Activated CD4-positive, alpha-beta T cell treated with anti-CD3 and anti-CD28 coated beads, Interleukin-2, amount 10 ng/mL, durations not matched to agents 24 days and 14 days (primary cell): ENCODE measurements at places on chromosomes 4 and X. TPM values are rescaled to one million over a fixed set of nuclear protein-coding genes. Genes with fewer than 3 reads are reported as not detected.

DNA sequence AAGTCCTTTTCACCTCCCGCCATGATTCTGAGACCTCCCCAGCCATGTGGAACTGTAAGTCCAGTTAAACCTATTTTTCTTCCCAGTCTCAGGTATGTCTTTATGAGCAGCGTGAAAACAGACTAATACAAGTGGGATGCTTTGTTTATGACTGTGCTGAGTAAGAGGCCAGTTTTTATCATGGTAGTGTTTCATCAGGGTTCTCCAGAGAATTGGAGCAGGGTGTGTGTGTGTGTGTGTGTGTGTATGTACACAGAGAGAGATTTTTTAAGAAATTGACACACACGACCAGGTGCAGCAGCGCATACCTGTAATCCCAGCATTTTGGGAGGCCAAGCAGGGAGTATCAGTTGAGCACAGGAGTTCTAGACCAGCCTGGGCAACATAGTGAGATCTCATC lies 34.6 kb upstream of the SLC2A9 start:
- no peak for DNase-seq

GRCh38 chr4:6988016-6988715 lies 55.0 kb upstream of the TADA2B start:
- DNase-seq = no peak

DNA sequence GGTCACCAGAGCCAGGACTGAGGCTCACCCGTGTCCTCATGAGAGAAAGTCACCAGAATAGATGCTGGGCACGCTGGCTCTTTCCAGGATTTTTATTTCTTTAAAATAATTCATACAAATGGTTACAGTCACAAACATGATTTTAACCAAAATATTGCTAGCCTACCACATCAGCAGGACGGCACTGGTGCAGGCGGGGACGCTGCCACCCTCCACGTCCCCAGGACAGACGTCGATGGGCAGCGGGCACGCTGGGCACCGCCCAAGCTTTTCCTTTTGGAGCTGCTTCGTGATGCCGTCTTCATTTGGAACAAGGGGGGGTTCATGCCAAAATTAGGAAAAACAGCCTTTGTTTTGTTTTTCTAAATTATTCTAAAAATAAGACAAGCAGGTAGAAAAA lies 37.6 kb downstream of the CTBP1 start:
- no peak for DNase-seq

DNA sequence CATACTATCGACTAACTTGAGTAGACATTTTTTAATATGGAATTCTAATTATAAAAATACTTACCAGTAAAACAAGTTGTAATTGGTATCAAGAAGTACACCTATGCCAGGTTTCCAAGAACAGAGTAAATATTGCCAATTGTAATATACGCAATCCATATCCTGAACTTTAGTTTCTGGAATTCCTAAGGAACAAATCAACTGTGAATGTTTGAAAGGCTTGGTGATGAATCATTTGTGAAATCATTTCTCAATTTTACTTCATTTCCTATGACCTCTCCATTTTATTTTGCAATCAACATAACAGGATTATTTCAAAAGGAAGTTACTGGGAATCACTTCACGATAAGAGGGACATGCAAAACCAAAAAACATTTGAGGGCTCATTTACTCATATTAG lies 3.7 kb downstream of the IL13RA2 start:
- DNase-seq = no peak

DDX60 gene
- 15.2 and 17.6 TPM in 2 replicates for total RNA-seq

- no peak for DNase-seq
These were observed 37.3 kb downstream of the APBB2 start for GRCh38 chr4:41177016-41177415.

GRCh38 chr4:95272036-95272435 lies 276.7 kb downstream of the UNC5C start:
- no peak for DNase-seq

DNA sequence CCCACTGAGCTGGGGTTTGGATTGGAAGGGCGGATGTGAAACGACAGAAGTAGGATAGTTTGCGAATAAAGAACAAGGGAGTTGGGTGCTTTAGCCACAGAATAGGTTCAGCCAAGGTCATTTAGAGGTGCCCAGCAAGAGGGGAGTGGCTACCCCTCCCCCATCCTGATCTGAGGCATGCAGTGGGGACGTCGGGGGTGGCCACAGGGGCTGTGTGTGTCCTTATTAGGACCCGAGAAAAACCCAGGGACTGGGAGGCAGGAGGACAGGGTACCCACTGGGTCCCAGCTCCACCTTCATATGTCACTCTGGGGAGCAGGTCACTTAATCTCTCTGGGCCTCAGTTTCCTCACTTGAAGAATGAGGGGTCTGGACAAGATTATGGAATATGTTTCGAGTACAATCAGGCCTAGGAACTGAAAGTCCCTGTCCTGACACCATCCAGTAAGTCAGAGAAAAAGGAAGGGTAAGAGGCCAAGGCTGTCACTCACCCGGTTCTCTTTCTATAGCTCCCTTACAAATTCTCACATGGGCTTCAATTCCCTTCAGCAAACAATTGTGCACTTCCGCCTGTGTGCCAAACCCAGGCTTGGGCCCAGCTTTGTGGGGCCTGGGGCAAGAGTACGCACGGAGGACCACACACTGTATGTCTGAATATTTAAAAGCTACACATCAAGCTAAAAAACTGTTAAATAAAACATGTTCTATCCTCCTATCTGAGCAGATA lies 4.2 kb upstream of the NYX start:
- DNase-seq = no peak

DNA sequence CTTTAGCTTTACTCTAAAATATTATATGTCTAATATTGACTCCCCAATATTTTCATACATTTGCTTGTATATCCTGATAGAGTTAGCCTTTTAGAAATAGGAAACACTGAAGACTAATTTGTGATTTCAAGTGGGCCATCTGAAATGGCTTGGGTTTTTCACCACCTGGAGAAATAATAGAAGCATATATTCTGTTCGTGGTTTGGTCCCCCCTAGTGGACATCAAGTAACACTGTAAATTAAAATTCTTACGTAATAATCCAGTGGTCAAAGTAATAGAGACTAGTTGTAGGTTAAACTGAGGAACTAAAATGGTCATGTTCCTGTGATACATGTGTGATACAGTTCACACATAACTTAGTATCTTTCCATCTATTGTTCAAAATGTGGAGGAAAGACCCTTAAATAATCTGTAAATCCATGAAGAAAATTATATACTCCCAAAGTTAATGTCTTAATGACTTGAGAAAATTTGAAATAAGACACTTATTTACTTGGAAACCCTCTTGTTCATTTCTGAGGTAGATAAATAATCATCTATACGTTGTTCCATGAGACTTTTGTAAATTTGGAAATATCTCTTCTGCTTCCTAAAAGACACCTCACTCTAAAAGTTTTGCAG lies 79.8 kb upstream of the SMARCAD1 start:
- no peak for DNase-seq

- DNase-seq = no peak
These were observed 16.6 kb downstream of the AP1S2 start for GRCh38 chrX:15838017-15838416.

DNA sequence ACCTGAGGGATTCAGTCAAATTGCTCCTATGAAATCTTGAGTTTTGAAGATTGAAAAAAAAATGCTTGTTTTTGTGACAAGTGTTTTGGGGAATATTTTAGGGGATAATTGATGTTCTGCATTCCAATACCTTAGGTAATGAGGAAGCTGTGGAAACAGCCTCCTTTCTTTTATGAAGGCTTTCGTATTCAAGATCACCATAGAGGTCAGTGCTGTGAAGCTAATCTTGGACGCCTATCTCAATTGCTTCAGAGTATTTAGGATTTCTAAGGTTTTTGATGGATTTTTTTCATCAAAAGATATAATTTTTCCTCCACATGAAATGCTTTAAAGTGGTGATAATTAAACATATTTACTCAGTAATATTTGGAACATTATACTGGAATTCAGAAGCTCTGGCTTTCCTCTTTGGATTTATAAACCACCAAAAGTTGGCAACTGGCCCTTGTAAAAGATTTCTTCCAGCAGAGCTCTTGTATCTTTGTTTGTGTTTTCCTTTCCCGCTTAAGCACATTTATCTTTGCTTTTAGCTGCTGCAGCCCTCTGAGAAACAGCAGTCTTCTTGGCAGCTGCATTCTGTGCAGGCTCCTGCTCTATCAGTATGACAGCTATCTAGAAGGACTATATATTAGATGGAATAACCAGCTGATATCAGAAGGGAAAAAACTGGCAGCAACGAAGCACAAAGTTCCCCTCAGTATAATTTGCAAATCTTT lies 63.7 kb downstream of the HMGB2 start:
- no peak for DNase-seq

- DNase-seq = no peak
These were observed 592.9 kb downstream of the BCOR start for GRCh38 chrX:39504850-39505259.

- no peak for DNase-seq
These were observed 64.2 kb downstream of the TET2 start for GRCh38 chr4:105210916-105211315.

DNA sequence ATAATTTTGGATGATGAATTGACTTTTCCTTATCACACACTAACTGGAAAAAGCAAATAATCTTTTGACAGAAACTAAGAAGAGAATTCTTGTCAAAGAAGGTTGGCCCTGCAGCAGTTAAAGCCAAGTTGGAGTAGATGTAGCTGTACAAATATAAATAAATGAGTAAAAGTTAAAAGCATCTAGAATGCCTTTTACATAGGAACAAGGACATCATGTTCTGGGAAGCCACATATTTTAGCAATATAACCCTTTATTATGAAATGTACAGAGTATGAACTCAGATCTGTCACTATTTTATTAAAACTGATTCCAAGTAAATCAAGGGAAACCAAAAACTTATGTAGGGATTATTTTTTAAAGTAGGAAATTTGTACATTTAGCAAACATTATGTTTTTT lies 269.4 kb upstream of the FAT4 start:
- DNase-seq = no peak

METTL14 gene
- total RNA-seq = 50.2 and 51.9 TPM in 2 replicates

- no peak for DNase-seq
These were observed 819.3 kb upstream of the FRG1 start for GRCh38 chr4:189121336-189121735.

GABRG1 gene
- not detected in 2 replicates for total RNA-seq

MPP1 gene
- 22.4 and 25.6 TPM in 2 replicates for total RNA-seq

GRCh38 chr4:184801781-184802696 lies 23.7 kb downstream of the ACSL1 start:
- no peak for DNase-seq

DNA sequence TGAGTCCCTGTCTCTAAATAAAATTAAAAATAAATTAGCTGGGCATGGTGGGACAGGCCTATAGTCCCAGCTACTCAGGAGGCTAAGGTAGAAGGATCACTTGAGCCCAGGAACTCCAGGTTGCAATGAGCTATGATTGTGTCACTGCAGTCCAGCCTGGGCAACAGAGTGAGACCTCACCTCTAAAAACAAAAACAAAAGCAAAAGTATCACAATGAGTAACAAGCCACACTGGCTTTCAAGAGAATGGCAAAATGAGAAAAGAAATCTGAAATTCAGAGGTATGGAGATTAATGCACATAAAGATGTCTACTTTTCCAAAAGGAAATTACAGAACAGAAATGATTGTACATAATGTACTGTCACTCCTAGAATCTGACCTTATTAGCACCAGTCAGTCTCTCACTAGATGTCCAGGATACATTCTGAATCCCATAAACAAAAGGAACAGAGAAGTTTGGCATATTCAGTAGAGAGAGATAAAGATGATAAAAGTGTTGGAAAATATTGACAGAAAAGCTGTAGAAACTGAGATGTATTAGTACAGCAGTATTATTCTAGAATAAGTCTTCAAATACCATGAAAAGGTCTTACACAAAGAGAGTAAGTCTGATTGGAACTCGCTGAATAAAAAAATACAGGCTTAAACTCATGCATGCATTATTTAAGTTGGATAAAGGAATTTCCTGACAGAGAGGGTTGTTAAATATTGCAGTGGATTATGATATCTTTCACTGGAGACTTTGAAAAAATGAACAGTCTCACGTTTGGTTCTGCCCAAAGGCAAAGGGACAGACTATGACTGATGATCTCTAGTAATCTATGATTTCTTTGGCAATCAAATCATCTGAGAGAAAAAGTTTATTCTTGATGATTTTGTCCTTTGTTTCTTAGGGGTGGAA lies 102.5 kb downstream of the SH3RF1 start:
- no peak for DNase-seq

- no peak for DNase-seq
These were observed 29.9 kb downstream of the C4orf51 start for GRCh38 chr4:145709843-145710242.

GRCh38 chr4:24988776-24989175 lies 42.0 kb downstream of the LGI2 start:
- DNase-seq = no peak

GRCh38 chr4:80434238-80434637 lies 98.7 kb downstream of the CFAP299 start:
- no peak for DNase-seq

FHIP1A gene
- not detected in 2 replicates for total RNA-seq

- no peak for DNase-seq
These were observed 28.9 kb upstream of the SMIM31 start for GRCh38 chr4:164725066-164725465.

DNA sequence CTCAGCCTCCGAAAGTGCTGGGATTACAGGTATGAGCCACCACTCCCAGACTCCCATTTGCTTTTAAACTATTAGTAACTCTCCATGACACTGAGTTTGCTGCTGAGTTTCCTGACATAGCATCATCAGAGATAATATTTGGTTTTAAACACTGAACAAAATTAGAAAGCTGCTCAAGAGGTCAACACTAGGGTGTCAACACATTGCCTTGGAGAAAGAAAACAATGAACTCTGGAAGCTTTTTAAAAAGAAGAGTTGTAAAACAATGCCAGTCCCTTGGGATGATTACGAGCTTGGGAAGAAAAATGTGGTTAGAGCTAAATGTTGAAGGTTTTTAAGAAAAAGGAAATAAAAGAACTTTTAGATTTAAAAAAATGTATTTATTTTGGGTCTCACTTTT lies 264.8 kb downstream of the CAMK2D start:
- DNase-seq = no peak

DNA sequence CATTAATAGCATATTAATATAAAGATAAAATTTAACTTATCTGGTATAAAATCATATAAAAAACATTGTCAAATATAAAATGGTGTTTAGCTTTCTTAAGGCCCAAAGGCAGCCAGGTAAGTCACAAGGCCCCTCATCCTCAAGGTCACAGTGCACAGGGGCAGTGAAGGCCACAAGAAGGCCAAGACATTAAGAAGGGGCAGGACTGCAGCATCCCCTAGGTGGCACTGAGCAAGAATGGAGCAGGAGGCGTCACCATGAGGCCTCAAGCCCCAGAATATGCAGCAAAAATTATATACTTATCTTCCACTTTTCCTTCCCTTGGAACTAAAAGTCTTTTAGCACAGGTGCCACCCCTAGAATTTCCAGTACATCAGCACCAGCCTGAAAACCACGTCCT lies 49.5 kb upstream of the MAGEA8 start:
- DNase-seq = no peak

GUCY1B1 gene
- total RNA-seq = 0.37 and 0.66 TPM in 2 replicates

MBNL3 gene
- 12.2 and 15.4 TPM in 2 replicates for total RNA-seq
